ENCODE measurements at places on chromosomes 13 and 19.

DNA sequence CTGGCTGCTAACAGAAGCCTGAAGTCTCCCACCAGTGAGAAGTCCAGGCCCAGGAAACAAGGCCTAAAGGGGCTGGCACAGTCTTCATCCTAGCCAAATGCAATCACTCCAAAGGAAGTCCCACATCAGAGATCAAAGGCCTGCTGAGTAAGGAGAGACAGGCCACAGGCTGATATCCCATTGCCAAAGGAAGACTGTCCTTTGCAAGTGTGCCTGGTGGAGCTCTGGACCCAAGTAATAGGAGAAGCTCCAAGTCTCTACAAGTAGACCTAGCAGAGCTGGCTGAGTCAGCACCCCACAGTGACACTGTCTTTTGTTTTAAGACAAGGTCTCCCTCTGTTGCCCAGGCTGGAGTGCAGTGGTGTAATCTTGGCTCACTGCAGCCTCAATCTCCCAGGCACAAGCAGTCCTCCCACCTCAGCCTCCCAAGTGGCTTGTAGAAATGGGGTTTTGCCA is 4.5 kb downstream of the DBP start:
- DNase-seq: no peak

DNA sequence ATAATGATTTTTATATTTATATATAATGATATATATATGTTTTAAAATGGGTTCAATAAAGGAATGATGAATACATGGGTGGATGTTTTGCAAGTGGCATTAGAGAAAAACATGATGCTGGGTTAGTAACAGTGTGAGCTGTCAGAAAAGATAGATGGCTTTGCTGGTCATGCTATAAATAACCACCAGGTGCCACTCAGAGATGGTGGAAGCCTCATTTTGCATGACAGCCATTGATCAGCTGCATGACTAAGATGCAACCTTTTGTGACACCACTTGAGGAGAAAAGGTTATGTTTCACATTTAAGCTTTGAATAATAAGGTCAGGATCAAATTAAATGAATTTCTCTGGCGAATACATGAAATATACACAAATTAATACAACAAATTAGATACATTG is 737.7 kb downstream of the PCDH9 start:
- DNase-seq: no peak

- no peak for DNase-seq
These were observed 70.6 kb downstream of the ESD start for GRCh38 chr13:46726347-46726746.

- DNase-seq: no peak
These were observed 502.1 kb downstream of the RFC3 start for GRCh38 chr13:34320084-34320483.

DNA sequence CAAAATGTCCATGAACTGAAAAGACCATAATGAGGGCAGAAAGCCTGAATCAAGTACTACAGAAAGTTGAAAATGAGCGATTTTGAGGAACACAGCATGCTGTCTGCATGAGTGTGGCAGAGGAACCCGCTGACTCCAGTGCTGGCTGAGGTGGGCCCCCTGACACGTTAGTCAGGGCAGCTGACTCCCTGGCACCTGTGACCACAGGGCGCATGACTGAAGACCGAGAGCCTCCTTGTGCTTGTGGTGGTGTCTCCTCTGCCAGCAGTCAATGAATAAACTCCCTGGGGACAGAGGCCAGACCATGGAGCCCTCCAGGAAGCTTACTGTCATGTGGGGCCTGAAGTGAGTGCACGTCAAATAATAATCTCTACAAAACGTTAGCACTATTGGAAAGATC is 38.4 kb upstream of the VSTM2B start:
- no peak for DNase-seq

GRCh38 chr13:41533266-41534052 is 76.1 kb downstream of the RGCC start:
- no peak for DNase-seq

GRCh38 chr13:96650301-96650886 is 343.9 kb downstream of the OXGR1 start:
- no peak for DNase-seq

DNA sequence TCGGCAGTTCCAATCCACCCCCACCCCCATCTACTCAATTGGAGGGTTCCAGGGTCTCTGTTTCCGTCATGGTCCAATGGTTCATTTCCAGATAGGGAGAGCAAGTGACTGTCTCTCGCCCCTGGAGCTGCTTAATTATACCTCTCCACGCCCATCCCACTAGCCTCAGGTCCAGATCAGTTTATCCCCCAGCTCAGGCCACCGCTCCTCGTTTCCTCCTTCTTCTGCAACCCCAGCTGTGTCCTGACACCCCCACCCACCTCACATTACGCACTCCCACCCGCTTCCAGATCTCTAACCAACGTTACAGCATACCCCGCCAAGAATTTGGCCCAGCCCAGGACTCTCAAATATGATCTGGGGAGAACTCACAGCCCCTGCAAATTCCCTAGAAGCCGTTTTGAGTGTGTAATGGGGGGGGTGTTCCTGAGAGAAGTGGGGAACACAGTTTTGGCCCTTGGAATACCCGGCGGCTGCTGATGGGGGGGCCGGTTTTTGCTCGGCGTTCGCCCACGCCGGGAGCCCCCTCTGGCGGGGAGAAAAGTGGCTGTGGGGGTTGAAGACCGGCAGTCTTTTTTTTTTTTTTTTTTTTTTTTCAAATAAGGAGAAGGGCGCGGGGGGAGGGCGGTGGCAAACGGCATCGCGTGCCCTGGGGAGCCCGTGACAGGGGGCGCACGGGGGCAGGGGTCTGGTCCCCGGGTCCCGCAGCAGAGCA is 1.7 kb upstream of the PDE4A start:
- no peak for DNase-seq

DNA sequence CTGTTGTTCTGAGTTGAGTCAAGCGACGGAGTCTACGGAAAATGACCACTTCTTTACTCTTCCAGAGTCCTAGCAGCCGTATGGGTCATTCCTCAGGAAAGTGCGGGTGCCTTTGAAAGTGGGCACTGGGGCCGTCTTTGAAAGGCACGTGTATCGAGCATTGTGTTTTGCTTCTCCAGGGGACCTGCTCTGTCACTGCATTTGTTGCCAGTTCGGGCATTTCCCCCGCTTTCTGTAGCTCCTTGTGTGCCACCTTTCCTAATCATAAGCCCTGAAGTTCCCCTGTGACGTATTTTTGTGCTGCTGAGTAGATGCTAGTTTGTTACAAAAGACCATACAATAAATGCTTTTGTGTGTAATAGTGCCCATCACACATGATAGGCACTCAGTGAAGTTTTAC is 24.4 kb downstream of the SPATA13 start:
- DNase-seq: no peak

GRCh38 chr13:42626176-42626860 is 52.4 kb downstream of the TNFSF11 start:
- DNase-seq: no peak

DNA sequence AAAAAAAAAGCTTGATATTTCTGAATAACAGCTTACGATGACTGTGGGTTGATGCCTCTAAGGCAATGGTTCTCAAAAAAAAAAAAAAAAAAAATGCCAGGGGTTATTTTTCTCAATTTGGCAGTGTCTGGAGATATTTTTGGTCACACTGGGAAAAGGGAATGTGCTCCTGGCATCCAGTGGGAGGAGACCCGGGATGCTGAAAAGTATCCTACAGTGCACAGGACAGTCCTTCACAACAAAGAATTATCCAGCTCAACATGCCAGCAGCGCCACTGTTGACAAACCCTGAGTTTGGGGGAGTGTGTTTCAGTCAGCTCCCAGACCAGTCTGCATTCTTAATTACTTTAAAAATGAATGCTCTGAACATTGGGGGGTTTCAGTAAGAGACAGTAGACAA is 54.5 kb downstream of the FLT3 start:
- DNase-seq: no peak

DNA sequence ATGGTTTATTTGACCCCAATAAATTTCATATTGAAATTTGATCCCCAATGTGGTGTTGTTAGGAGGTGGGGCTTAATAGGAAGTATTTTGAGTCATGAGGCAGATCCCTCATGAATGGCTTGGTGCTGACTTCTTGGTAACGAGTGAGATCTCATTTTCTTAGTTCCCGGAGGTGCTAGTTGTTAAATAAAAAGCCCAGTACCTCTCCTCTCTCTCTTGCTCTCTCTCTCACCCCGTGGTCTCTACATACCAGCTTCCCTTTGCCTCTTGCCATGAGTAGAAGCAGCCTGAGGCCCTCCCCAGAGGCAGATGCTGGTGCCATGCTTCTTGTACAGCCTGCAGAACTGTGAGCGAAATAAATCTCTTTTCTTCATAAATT is 39.4 kb upstream of the KATNAL1 start:
- no peak for DNase-seq

DNA sequence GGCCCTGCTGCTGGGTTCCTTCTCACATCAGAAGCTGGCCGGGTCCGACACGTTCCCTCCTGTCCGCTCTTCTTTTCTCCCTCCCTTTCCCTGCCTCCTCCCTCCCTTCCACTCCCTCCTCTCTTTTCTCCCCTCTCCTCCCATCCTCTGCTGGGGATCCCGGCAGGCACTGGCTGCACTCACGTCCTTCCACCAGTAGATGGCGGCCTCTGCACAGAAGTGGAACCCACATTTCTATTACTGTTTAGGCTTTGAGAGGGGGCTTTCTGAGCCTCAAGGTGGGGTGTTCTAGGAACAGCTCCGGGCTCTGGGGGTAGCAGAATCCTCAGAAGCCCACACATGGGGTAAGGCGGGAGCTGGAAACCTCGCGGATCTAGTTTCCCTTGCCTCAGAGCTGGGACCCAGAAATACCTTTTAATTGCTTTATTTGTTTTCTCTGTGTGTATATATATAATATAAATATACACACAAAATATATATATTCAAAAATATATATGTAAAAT is 294.2 kb downstream of the ZNF536 start:
- DNase-seq: peak; percentile 5

- DNase-seq: no peak
These were observed 4.8 kb downstream of the PPP6R1 start for GRCh38 chr19:55253842-55254624.

DNA sequence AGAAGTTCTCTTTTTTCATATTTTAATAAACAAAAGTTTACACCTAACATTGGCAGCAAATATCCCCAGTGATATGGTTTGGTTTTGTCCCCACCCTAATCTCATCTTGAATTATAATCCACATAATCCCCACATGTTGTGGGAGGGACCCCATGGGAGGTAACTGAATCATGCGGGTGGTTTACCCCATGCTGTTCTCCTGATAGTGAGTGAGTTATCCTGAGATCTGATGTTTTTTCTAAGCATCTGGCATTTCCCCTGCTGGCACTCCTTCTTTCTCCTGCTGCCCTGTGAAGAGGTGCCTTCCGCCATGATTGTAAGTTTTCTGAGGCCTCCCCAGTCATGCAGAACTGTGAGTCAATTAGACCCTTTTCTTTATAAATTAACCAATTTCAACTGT is 214.7 kb downstream of the SLITRK1 start:
- no peak for DNase-seq

- no peak for DNase-seq
These were observed 26.3 kb upstream of the SPATA13 start for GRCh38 chr13:24134231-24134630.

- no peak for DNase-seq
These were observed 15.7 kb downstream of the STK11 start for GRCh38 chr19:1220976-1221903.

- DNase-seq: no peak
These were observed 49.7 kb upstream of the MAP3K10 start for GRCh38 chr19:40141551-40141950.

DNA sequence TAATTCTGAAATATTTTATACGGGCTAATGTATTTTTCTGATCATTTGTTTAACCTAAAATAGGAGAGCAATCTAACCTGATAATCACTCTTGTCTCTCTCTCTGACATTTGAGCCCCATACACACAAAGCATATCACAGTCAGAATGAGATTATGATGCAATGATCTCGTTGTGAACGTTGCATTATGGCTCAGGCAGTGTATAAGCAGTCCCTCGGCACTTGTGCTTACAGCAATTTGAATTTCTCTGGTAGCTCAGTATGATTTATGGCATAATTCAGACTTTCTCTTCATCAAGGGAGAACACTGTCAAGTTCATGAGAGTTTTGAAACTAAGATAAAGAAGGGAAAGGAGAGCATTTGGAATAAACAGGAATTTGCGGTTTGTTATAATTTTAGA is 256.1 kb downstream of the DACH1 start:
- DNase-seq: no peak

- no peak for DNase-seq
These were observed 16.7 kb upstream of the MBNL2 start for GRCh38 chr13:97205465-97205864.
